CD4-positive, alpha-beta T cell treated with Interleukin-10 for 1 hour (primary cell): ENCODE measurements at places on chromosomes 16 and 17.

GRCh38 chr16:48113471-48113870 lies 42.3 kb downstream of the ABCC12 start:
- DNase-seq: peak; percentile 5

DNA sequence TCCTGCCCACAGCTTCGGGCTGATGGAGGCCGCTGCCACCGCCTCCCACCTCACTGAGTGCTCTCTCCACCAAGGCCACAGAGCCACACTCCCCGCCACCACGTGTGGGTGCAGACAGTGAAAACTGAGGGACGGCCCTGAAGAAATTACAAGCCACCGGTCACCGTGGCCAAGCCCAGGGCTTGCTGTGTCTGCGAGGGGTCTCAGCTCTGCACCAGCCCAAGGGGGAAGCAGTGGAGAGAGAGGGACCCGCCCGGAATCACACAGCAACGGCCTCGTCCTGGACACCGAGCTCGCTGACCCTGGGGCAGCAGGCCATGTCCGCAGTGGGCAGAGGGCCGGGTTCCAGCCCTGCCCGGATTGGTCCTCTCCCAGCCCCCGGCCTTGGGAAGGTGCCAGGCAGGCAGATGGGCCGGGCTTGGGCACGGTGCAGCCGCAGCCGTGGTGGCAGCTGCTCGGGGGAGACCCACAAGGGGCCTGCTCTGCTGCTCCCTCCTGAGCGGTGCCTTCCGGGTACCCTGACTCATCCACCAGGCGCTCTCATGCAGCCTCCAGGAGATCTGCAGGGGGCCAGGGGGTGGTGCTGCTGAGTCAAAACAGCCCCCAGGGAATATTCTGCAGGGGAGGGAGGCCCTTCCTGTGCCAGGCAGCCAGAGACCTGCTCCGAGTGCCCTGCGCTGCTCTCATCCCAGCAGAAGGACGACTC lies 52.0 kb downstream of the CBFA2T3 start:
- DNase-seq: peak; percentile 11

- no peak for DNase-seq
Observed at GRCh38 chr17:7633093-7633492, 3.2 kb downstream of the SHBG start.

- no peak for DNase-seq
Observed at GRCh38 chr16:23283571-23283970, 18.5 kb upstream of the SCNN1B start.

- DNase-seq: no peak
Observed at GRCh38 chr17:39146273-39146672, 5.2 kb downstream of the PLXDC1 start.

- DNase-seq: no peak
Observed at GRCh38 chr17:76314392-76315227, 6.5 kb upstream of the QRICH2 start.

GRCh38 chr16:75237398-75238131 lies 13.9 kb downstream of the BCAR1 start:
- DNase-seq: no peak

GRCh38 chr17:80941171-80941570 lies 50.5 kb upstream of the CHMP6 start:
- DNase-seq: no peak

- no peak for DNase-seq
Observed at GRCh38 chr17:3986270-3986938, 22.2 kb upstream of the ATP2A3 start.

DNA sequence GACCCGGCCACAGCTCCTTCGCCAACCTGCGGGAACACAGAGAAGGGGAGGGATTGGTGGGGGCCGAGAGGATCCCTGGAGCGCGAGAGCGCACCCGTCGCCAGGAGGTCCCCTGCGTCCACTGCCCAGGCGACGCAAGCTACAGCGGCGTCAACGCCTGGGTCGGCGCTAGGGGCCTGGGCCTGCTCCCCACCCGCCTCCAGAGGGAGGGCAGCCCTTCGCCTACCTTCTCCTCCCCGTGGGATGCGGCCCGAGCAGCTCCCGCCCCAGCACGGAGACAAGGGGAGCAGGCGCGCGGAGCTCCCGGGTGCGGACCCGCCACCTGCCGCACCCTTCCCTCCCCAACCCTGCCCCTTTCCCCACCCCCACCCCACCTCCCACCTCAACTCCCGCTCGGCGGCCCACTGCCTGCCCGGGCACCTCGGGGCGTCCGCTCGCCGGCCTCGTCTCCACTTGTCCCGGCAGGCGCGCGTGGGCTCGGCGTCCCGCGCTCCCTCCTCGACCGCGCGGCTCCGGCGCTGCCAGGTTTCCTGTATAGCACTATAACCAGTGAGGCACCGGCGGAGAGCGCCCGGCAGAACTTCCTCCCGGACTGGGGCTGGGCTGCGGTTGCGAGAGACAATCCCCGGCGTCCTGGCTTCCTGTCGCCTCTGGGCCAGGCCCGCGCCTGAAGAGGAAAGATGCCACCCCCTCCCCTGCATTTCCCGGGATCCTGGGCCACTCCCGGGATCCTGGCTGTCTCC lies 119.1 kb upstream of the SMURF2 start:
- DNase-seq: peak; percentile 65

GRCh38 chr17:17342242-17342945 lies 39.2 kb downstream of the NT5M start:
- no peak for DNase-seq

GRCh38 chr17:40718930-40719329 lies 15.4 kb upstream of the KRT24 start:
- no peak for DNase-seq

- no peak for DNase-seq
Observed at GRCh38 chr17:17151541-17151940, 54.6 kb downstream of the PLD6 start.

- no peak for DNase-seq
Observed at GRCh38 chr17:72184805-72185204, 64.0 kb downstream of the SOX9 start.

GRCh38 chr16:27665881-27666280 lies 115.9 kb downstream of the KATNIP start:
- no peak for DNase-seq

DNA sequence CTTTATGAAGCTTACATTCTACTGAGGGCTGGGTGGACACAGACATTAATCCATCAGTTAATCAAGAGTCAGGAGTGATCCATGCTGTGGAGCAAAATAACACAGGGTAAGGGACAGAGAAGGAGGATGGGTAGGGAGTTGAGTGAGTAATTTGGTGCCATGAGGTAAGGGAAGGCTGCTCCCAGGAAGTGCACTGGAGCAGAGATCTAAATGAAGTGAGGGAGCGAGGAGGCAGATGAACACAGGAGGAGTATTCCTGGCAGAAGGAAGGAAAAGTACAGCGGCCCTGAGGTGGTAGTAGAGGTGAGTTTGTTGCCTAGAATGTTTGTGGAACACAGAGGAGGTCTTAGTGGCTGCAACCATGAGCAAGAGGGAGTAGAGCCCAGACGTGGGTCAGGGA lies 34.8 kb downstream of the ASIC2 start:
- DNase-seq: no peak

DNA sequence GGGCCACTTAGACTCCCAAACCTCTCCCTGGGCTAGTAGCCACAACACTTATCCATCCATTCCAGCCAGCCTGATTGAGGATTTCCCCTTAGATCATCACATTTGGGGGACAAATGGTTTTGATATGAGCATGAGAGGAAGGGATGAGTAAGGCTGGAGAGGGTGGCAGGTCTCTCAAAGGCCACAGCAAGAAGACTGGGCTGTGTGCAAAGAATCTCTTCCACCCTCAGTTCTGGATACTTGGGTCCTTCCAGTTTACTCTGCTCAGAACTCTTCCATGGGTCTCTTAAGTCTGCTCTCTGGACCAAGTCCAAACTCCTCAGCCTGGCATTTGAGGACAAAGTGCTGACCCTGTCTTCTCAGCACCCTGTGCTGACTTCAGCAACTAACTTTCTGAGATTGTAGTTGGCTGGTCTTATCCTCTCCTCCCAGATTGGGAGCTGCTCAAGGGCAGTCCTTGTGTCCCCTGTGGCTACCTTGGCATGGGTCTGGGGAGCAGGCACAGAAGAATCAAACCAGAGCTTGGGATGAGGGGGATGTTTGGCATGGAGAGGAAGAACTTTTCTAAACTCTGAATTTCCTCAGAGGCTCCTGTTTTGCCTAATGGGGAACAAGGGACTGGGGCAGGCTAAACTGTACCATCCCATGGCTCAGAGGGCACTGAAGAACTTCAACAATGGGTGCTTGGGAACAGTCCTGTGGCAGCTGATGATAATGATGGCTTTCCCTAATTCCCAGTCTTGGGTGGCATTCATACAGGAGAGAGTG lies 3.1 kb upstream of the NFATC3 start:
- DNase-seq: no peak

DNA sequence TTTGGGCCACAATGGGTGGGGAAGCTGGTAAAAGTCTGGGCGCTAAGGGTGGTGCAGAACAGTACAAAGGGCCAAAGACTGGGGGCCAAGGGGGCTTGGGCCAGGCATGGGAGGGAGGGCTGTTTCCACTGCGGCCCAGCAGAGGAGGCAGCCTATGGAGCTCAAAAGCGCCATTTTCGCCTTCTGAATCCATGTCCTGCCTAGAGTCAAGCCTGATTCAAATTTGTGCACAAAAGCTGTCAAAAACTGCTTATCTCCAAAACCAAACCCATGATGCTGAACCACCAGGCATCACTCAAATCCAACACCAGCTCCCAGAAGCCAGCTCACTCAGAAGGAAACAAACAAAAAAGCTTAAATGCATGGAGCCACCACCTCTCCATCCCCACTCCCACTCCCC lies 16.0 kb downstream of the COG7 start:
- DNase-seq: no peak
